Right forelimb (tissue), 1 donor: ENCODE measurements at places on chromosomes 16 and 17.

DNA sequence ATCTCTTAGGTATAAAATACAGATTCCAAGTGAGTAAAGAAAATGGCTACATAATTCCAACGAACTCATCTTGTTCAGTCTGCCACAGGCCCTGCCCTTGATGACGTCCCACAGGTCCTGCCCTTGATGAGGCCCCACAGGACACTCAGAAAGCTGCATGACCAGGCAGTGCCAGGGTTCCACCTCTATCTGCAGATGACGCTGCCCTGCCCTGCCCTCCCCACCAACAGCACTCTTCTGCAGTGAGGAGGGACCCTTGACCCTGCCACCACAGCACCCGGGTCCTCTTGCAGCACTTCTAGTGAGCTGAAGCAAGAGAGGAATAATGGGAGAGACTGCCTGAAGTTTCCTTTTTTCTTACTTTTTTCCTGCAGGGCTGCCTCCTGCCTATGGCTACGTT lies 118.4 kb downstream of the VPS53 start:
- DNase-seq: peak; percentile 46

DNA sequence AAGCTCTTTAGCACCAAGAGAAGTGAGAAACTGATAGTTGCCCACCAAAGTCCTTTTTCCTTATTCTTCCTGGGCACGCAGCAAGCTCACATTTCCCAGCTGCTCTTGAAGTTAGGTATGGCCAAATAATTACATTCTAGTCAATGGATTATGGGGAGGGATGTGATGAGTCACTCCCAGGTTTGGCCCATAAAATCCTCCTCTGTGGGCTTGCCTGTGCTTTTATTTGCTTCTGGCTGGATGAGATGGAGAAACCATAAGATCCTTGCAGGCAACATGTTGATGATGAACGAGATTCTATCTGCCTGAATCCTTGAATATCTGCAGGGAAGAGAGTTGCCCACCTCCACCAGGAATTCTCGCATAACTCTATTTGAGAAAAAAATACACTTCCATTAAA lies 568.3 kb upstream of the SALL1 start:
- no peak for DNase-seq

- DNase-seq: no peak
Measured at GRCh38 chr16:48235556-48236136, 8.5 kb upstream of the LONP2 start.

- no peak for DNase-seq
Measured at GRCh38 chr17:46947216-46947615, 24.3 kb downstream of the GOSR2 start.

DNA sequence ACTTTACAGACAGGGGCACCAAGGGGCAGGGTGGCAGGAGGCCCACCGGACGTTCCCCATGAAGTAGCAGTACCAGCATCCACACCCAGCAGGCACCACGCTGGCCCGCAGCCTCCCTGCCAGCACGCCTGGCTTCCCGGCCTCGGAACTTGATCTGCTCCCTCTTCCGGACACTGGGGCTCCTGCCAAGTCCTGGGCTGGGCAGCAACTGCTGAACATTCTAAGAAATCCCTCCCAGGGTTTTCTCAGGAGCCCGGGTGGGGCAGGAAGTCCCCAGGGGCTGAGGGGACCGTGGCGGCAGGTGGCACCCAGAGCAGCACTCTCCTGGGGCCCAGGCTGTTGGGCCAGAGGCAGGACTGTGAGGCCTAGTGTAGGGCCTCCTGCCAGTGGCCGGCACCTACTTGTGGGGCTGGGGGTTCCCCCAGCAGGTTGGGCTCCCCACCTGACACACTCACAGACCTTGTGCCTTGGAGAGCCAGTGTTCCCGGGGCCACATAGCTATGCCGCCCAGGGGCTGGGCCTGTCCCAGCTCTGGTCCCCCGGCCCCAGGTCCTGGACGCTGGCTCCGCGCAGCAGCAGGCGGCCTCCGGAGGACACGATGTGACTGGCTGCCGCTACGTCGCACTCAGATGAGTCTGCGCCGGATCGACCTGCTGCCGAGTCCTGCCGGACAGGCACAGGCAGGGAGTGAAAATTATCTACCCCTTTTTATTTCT lies 86.2 kb upstream of the CBX4 start:
- peak; percentile 77 for DNase-seq

DNA sequence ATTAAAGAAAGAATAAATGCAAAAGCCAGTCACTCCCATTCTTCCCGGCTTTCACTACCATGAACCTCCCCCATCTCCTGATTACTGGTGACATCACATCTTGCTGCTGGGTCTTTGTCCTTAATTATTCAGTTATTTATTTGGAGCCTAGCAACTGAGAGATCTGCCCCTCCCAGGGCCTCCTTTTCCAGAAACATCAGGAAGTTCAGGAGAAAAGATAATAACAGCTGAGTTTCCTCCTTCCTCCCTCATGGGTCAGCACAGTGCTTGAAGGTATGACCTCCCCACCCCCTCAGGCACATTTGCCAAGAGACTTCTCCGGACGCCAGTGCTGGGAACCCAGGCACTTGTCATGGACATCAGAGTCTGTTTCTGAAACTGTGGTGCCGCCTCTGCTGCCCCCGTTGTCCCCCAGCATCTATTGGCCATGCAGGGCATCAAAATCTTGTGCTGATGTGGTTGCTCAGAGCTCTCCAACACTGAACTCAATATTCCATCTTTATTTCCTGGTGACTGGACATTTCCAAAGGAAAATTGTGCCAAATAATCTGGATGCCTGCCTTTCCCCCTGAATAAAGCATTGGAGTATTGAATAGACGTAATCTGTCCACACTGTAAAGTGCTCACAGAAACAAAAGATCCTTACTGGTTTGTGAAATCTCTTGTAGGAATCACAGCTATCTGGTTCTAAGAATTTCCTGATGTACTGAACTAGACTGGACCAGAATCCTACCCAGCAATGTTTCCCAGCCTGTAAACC lies 71.8 kb downstream of the ZNF18 start:
- DNase-seq: no peak

GRCh38 chr17:18224387-18225120 lies 881 bp upstream of the LLGL1 start:
- peak; percentile 74 for DNase-seq
